ENCODE measurements at places on chromosomes 11 and 22. TPM values are rescaled to one million over a fixed set of nuclear protein-coding genes. Genes with fewer than 3 reads are reported as not detected.

DNA sequence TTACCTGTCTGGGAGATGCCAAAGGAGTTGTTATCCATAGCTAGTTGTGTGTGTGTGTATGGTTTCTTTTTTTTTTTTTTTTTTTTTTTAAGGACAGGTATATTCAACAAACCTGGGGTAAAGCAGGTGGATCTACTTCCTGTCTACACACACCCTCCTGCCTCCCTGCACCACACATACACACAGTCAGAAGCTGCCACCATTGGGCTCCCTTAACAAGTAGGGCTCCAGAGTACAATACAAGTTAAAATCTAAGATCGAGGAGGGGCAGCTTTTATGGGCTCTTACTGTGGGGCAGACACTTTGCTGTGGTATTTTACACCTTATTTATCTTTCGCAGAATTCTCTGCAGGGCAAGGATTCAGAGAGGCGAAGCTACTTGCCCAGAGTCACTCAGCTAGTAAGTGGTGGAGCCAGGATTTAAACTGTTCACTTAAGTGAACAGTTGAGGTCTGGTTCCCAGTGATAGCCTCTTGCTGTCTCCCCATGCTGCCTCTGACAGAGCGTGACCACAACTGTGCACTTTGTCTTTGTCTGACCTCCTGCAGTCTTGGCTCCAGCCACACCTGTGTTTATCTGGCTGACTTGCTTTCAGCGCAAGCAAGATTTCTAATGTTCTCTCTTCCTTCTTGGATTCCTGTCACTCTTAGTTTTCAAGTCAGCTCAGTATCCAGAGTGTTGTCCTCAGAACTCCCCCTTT, 135.0 kb downstream of the CSNK2A3 start:
- no peak for DNase-seq

DNA sequence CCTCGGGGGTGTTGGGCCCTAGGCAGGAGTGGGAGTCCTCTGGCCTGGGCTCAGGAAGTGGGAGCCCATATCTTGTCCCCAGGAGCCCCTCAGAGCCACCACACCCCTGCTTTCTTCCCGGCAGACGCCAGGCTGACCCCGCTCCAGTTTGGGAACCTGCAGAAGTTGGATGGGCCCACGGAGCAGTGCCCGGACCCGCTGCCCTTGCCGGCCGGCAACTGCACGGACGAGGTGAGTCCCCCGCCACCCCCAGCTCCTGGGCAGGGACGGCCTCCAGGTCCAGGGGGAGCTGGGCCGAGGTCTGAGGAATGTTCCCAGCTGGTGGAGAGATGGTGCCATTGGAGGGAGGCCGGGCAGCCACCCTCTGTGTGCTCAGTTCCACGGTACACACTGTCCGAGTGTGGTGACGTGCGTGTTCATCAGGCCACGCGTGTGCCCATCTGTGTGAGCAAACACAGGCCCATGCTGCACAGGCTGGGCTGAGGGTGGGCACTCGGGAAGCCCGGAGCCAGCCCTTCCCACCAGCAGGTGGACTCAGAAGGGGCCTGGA, 4.8 kb downstream of the MUC5B start:
- DNase-seq = peak; percentile 61

- peak; percentile 69 for DNase-seq
Observed at GRCh38 chr22:48798281-48799226, 1029.1 kb downstream of the BRD1 start.

The C1QTNF5 gene
- total RNA-seq = 33.8 TPM

The CATSPERZ gene
- total RNA-seq = not detected
